ENCODE measurements at places on chromosomes 12 and 14.

GRCh38 chr12:100234591-100235304 is 32.1 kb downstream of the DEPDC4 start:
- DNase-seq = peak; percentile 73

DNA sequence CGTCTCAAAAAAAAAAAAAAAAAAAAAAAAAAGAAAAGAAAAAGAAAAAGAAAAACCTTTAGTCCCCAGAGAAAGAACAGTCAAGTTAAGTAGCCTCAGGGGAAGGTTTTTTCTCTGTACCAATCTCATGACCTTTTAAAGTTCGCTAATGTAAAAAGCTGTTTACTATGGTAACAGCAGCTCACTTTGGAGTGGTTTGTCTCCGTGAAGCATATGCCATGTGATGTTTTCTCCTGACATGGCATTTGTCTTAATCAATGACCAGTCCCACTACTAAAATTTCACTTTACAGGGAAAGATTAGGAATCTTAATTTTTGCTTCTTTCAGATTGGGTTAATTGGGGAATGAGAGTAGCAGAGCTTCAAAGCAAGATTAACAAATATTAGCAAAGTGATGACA is 4.3 kb downstream of the RNF212B start:
- DNase-seq = no peak

DNA sequence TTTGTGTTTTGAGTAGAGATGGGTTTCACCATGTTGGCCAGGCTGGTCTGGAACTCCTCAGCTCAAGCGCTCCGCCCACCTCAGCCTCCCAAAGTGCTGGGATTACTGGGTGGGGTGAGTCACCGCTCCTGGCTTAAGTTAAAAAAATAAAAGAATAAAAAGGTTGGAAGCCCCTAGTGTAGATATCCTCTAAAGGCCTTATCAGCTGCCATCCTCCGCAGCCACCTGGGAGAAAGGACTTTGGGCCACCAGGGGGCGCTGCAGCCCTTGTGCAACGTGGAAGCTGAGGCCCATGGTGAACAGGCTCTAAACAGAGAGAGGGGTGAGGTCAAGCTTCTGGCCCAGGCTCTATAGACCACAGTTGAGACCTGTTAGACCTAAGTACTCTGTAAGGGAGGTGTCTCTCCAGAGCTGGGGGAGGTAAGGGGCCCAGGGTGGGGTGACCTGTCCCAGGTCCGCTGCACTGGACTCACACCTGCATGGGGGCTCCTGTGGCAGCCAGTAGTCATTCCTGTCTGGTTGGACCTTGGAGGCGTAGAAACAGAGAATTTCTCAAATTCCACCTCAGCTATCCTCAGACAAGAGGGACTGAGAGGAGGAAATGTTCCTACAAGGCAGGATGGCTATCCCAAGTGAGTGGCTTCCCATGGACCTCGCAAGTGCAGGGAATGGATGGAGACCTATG is 14.0 kb upstream of the RACGAP1 start:
- DNase-seq = peak; percentile 81

DNA sequence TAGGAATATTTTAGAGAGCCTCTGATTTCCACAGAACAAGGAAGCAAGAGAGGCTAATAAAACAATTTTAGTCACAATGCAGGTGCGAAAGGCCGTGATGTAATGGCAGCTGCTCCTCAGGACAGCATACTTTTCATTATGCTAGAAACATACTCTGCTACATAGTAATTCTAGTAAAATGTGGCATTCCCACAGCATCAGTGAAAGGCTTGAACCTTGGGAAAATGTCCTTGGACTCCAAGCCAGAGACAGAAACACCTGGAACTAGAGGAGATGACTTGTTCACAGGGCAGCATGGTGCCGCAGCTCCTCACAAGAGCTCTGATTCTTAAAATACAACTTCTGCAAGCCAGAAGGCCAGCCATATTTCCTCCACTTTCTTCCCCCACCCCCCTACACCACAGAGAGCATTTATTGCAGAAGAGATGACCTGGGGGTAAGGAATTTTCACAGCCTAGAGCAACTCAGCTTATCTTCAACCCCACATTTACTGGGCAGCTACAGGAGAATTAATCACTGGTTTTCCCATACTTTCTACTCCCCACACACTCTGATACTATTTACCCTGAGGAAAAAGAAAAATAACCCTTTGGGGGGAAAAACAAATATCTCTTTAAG is 15.8 kb downstream of the ABCC9 start:
- no peak for DNase-seq

GRCh38 chr14:21528381-21529348 is 2.5 kb upstream of the SALL2 start:
- peak; percentile 64 for DNase-seq

- no peak for DNase-seq
Measured at GRCh38 chr14:68593806-68594536, 198.9 kb downstream of the ZFP36L1 start.

Measured in fibroblast of pulmonary artery (primary cell).